ENCODE measurements at places on chromosomes 5 and 9.

GRCh38 chr5:176835918-176836317, 25.6 kb downstream of the UNC5A start:
- DNase-seq, result no peak

GRCh38 chr5:146993876-146994530, 115.4 kb upstream of the PPP2R2B start:
- no peak for DNase-seq

DNA sequence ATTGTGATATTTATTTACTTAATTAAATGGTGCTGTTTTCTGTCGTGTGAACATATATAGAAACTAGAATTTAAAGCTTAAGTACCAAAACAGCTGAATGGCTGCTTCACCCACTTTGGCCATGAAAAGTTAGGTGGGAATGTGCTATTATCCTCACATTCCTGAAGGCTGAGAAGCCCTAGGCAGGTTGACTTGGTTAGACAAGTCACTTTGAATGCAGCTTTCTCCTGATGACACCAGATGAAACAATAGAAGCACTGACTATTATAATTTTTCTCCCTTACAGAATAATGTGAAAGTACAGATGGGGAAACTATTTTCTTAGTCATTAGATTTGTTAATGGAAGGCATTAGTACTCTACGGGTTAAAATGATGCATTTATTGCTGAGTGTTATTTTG, 65.1 kb upstream of the C5orf46 start:
- no peak for DNase-seq

- DNase-seq, result no peak
These were observed 303.1 kb downstream of the DMRT2 start for GRCh38 chr9:1353291-1353690.

GRCh38 chr5:66841264-66841663, 245.1 kb downstream of the MAST4 start:
- no peak for DNase-seq

- no peak for DNase-seq
These were observed 51.3 kb downstream of the SLC22A5 start for GRCh38 chr5:132420706-132421272.

DNA sequence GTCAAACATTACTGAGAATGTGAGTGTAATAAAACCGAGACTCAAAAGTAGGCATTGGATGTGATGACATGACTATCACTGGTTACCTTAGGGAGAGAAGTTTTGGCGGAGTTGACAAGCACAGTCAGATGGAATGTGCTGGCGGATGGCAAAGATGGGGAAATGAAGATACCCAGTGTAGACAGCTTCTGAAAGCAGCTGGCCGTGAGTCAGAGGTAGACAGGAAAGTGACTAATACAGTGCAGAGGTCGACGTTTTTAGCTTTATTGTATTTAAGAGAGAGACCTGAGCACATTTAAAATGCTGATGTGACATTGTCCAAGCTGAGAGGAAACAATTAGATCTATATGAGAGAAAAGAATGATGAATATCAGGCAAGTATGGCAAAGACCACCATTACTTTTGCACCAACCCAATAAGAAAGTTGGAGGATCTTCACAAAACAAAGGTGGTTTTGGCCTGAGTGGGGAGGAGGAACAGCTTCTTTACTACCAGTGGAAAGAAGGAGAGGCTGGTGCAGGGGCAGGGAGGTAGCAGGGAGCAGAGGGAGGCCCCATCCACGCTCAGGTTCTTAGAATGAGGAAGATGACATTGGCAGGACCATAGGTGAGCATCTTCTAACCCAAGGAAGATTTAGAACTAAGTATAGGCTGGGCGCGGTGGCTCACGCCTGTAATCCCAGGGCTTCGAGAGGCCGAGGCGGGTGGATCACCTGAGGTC, 36.7 kb upstream of the KCNIP1 start:
- DNase-seq, result no peak

DNA sequence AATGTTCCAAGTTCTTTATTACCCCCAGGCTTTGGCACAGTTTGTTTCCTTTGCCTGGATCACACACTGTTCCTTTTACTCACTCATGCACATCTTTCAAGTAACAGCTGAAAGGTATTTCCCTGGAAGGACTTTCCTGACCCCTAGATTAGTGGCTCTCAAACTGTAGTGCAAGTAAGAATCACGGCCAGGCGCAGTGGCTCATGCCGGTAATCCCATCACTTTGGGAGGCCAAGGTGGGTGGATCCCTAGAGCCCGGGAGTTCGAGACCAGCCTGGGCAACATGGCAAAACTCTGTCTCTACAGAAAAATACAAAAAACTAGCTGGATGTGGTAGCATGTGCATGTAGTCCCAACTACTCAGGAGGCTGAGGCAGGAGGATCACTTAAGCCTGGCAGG, 19.1 kb upstream of the DELE1 start:
- DNase-seq, result no peak

DNA sequence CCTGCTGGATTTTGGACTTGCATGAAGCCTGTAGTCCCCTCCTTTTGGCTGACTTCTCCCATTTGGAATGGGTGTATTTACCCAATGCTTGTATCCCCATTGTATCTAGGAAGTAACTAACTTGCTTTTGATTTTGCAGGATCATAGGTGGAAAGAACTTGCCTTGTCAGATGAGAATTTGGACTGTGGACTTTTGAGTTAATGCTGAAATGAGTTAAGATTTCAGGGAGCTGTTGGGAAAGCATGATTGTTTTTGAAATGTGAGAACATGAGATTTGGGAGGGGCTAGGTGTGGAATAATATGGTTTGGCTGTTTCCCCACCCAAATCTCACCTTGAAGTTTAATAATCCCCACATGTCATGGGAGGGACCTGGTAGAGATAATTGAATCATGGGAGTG, 189.6 kb upstream of the CDKN2B start:
- DNase-seq, result no peak

DNA sequence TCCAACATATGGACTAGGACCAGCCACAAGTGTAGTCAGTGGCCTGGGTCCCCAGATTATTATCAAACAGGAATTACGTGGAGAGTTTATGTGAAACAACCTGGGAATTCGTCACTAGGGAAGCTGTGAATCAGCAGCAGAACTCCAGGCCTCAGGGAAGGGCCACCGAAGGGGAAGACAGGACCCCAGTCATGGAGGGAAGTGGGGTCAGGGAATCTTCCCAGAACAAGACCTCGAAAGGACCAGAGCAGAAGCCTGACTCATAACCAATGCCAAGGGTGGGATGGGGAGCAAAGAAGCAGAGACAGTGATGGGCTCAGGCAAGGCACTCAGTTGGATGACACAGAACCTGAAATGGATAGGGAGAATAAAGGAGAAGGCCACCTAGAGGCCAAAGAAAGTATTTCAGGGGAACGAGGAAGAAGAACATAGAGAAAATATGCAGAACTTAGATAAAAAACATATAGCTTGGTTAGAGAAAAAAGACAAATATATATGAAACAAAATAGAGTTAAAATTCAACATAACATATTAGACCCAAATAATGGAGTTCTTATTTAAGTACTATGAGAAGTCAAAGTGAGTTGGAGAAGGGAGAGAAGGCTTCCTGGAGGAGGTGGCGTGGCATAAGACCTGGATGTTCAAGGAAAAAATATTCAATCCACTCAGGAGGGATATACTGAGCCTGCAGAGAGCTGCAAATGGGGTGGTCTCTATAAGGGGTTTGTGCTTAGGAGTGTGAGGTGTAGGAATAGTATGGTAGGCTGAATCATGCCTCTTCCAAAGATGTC, 66.7 kb upstream of the CAST start:
- no peak for DNase-seq

DNA sequence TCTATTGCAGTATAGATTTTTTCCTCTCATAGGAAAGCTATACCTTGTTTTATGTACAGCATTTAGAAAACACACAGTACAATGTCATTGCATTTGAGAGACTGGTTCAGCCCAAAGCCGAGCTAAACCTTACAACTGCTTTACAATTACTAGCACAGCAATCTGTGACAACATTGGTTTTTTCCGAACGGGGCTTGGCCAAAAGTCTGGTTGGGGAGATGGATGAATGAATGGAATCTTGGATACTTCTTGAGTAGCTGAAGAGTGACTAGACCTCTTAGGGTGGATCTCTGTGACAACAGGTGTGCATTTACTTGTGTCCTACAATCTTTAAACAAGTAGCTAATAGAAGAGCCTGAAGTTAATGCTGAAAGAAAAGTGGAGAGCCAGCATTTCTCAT, 1.2 kb downstream of the SGCD start:
- no peak for DNase-seq

GRCh38 chr5:75140277-75140676, 87.9 kb upstream of the GCNT4 start:
- no peak for DNase-seq

DNA sequence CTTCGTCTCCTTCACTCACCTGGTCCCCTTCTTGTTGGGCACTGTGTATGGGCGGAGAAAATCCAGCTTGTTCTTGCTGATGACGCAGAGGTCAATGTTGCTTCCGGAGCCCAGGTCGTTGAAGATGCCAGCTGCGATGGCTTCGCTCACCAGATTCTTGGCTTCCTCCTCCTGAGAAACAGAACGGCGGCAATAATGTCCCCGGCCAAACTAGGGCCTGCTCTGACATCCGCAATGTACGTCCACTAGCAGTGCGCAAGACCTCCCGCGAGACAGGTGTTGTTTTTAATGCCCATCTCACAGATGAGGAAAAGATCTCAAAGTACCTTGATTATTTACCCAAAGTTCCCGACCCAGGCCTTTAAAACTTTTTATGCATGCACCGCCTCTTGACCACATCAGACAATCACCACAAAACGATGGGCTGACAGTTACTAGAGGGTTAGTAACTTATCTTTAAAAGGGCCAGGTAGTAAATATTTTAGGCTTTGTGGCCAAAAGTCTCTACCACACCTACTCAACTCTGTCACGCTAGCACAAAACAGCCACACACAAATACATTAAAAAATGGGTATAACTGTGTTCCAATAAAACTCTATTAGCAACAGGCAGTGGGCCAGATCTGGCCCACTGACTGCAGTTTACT, 58.4 kb downstream of the PSMB7 start:
- DNase-seq, result no peak

DNA sequence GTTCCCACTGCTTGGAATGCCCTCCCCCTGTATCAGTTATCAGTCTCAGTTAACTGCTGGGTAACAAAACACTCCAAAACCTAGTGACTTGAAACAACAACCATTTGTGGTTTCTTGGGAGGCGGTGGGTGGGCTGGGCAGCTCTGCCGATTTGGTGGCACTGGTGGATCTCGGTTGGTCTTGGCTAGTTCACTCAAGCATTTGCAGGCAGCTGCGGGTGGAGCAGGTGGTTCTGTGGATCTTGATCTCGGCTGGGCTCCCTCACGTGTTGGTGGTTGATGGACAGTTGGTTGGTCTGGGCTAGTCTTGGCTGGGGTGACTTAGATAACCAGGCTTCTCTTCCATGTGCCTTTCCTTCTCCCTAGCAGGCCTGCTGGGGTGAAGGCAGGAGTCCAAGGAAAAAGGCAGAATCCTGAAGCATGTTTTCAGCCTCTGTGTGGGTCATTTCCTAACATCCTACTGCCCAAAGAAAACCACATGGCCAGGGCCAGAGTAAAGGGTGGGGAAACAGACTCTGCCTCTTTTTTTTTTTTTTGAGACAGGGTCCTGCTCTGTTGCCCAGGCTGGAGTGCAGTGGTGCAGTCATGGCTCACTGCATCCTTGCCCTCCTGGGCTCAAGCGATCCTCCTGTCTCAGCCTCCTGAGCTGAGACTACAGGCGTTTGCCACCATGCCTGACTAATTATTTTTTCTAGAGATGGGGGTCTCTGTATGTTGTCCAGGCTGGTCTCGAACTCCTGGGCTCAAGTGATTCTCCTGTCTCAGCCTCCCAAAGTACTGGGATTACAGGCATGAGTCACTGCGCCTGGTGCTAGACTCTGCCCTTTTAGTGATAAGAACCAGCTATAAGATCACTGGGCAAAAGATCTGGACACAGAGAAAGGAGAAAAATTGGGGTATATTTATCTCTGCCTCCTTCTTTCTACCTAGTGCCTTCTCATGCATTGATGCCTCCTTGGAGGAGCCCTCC, 183.7 kb downstream of the RGS3 start:
- DNase-seq, result no peak

DNA sequence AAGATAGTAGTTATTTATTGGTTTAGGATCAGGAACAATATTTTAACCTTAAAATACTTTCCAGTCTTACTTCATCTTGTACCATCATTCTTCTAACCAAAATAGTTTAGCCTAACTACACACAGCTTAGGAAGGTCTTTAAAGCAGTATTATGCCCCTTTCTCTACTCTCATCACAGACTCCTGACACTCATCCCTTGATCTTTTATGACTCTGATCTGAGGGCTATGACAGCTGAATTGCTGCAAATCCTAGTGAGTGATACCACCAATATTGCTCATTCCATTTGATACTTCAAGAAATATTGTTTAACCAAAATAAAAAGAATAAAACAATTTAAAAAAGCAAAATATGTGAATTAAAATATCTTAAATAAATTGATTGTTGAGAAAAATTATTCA, 746.6 kb upstream of the ACO1 start:
- DNase-seq, result no peak

DNA sequence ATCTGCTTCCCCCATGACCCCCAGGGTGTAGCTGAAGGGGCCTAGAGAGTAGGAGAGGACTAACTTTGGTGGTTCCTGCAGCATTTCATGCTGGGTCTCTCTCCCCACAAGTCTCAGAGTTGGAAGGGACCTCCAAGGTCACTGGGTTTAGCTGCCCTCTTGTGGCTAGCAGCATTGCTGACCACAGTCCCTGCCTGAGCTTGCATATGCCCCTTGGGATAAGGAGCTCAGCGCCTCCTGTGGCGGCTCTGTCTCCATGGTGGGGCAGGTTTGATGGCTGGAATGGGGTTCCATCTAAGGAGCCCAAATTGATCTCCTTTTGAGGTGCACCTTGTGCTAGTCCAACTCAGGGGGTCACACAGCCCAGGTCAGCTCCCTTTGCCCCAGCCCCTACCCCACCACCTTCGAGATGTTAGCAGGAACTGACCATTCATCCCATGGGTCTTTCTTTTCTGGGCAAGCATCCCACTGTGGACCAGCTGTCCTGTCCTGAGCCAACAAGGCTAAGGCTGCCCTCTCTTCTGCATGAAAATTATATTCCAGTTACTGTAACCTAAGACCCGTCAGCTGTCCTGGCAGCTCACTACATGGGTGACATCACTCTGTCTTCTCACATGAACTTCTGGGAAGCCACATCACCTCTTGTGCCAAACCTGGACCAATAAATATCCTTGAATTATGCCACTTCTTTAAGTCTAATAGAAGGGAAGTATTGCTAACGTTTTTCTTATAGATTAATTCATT, 196.2 kb downstream of the HSPA4 start:
- no peak for DNase-seq

- DNase-seq, result no peak
These were observed 298.5 kb downstream of the TRIM32 start for GRCh38 chr9:116985596-116985995.

GRCh38 chr5:119353686-119354366, 2.0 kb upstream of the TNFAIP8 start:
- no peak for DNase-seq

DNA sequence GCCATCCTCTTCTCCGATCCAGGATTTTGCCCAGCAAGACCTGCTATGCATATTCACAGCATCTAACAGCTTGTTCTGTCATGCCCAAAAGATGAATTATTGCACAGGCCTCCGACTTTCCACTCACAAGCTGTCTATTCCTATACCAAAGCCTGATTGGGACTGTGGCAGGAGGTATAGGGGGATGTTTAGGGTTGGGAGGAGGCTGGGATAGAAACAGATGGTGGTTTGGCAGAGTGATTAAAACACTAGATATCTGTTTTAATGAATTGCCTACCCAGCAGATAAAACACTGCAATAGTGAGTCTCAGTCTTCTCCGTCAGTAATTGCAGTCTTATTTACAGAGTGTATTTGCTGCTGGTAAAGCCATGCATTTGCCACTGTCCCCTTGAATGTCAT, 215.3 kb downstream of the TLR4 start:
- no peak for DNase-seq
